ENCODE measurements at places on chromosomes 1 and 21.

DNA sequence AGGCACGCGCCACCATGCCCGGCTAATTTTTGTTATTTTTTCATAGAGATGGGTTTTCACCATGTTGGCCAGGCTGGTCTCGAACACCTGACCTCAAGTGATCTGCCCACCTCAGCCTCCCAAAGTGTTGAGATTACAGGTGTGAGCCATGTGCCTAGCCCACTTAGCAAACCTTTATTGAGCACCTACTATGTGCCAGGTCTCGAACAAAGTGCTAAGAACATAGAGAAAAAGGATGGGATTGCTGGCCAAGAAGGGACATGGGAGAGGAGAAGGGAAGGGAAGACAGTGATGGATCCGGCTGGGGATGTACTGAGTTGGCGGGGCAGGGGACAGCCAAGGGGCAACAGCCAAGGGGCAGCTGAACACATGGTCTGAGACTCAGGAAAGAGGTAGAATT is 55.6 kb upstream of the RPL11 start:
- no peak for DNase-seq

DNA sequence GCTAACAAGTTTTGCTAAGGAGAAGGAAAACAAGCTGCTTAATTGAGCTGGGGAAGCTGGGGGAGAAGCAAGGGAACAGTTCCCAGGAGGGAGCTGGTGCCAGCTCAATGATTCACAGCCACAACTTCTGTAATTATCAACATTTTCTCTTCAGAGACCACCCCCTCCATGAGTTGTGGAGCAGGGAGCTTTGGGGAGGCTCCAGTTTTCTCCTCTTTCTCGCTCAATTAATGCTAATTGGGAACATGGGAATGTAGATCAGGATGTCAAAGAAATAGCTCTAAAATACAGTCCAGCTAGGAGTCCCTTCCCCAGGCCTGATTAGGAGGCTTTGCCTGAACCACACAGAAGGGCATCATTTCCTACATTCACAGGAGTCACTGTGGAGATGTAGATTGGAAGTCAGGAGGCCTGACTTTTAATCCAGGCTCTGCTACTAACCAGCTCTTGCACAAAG is 12.1 kb upstream of the MNDA start:
- DNase-seq, result no peak

GRCh38 chr1:54125386-54126070 is 27.3 kb downstream of the CDCP2 start:
- no peak for DNase-seq

DNA sequence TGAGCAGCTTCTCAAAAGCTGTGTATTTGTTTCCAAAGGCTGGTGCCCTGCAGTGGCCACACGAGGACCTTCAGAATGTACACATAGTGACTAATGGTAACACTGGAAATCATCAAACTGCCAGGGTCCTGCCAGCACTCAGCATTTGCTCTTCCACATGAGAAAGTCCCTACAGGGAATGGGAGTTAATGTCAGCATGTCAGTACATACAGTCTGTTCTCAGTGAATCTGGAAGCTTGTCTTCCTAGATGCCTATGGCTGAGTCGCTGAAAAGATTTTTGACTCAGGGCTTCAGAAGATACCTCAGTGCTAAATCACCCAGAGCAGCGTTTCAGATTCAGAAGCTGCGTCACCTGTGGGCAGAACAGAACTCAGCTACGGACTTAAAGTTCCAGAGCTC is 108.2 kb downstream of the CDC7 start:
- DNase-seq, result no peak

DNA sequence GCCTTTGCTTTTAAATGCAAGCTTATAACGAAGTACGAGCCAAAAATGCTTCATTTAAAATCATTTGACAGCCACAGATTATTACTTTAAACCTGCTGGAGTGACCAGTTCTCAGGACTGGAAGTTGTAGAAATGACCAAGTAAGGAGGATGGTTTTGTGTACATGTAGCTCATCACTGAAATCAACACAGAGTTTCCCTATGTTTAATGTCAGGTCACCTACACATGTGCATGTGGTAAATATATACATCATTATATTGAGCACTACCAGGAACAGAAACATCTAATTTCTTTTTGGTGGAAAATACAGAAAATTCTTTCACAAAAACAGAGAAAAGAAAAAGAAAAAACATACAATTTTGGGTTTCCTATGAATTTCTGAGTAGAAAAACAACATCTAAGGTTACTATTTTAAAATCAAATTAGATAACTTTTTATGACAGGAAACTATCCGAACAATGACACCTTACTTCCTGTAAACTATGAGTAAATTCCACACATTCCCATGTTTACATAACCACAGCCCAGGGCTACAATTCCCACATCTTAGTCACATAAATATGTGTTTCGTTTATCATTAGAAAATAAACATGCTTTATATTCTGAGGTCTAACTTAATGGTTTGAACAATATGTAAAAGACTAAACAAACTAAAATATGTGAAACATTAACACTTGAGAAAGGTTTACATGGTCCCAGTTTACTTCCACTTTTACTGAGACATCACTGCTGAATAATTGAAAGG is 73.6 kb downstream of the ZNF281 start:
- DNase-seq, result no peak

DNA sequence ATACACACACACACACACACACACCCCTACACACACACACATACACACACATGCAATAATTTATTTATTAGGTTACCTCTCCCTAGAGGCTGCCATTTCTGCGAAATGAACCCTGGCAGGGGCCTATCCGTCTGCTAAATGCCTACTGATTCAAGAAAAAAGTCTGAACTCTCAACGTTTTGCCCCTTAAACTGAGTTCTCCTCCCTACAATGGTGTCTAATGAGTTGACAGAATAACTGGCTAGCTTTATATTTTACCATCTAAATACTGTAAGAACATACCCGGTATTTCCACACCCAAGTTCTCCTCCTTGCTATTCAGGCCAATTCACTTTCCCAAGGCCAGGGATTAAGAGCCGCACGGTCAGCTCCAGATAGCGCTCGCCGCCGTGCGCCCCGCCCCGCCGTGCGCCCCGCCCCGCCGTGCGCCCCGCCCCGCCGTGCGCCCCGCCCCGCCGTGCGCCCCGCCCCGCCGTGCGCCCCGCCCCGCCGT is 339 bp upstream of the RNPC3 start:
- DNase-seq, result no peak

DNA sequence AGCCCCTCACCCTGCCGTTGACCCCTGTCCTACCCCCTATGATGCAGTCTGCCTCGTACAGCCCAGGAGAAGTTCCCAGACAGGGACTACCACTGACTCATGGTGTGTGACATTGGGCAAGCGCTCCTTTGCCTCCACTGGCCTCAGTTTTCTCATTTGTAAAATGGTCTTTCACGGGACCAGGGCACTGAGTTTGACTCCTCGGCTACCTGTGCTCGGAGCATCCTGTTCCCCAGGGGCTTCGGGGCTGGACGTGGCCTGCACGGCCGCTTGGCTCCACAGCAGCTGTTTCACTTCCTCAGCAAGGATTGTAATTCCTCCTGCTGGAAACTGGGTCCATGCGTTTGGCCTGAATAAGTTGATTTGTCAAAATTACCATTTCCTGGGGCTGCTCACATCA is 277.3 kb downstream of the MATN1 start:
- DNase-seq, result no peak

GRCh38 chr1:8031176-8031785 is 5.2 kb upstream of the ERRFI1 start:
- no peak for DNase-seq

GRCh38 chr1:231286603-231287002 is 45.6 kb downstream of the GNPAT start:
- DNase-seq, result no peak

DNA sequence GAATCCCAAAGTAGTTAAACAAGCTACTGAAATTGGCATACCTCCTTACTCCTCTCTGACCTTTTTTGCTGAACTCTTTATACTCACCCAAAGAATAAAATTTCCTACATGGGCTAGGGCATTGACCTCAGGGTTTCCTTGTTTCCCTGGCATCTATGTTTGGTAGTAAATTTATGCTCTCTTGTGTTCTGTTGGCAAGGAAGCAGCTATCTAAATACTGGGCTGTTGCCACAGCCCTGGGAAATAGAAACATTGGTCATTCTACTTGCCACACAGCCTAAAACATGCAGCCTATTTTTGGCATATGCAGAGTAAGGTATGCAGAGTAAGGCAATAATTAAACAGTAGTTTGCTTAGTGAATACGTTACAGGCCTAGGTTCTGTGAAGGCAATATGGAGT is 351.4 kb downstream of the HLX start:
- DNase-seq, result no peak

GRCh38 chr1:201319631-201320030 is 36.3 kb downstream of the PKP1 start:
- DNase-seq, result no peak

DNA sequence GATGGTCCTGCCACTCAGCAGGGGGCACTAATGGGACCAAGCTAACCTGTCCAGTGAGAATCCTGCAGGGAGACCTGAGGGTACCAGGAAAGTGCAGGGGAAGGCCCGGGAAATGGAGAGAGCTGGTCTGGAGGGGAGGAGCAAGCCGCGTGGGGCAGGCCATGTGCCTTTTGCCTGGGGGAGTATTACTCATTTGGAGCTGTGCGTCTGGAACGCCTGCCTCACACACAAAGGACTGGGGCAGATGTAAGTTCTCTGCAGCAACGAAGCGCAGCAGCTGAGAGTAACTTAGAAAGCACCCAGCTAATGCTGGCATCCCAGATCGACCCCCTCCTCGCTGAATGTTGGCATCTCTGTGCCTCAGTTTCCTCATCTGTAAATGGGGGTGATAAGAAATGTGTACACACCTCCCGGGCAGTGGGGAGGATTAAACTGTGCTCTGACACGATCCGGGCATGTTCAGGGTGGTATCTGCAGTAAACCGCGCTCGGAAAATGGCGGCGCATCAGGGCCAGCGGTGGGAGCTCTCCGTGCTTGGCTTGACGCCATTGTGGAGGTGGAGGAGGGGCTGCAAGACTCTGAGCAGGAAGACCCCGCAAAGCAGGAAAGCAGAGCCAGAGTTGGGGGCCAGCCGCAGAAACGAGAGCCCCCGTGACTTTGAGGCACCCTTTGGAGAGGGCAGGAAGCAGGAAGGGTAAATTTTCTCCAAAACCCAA is 212.5 kb downstream of the NPHP4 start:
- no peak for DNase-seq

GRCh38 chr1:49048188-49048587 is 271.5 kb upstream of the BEND5 start:
- DNase-seq, result no peak

DNA sequence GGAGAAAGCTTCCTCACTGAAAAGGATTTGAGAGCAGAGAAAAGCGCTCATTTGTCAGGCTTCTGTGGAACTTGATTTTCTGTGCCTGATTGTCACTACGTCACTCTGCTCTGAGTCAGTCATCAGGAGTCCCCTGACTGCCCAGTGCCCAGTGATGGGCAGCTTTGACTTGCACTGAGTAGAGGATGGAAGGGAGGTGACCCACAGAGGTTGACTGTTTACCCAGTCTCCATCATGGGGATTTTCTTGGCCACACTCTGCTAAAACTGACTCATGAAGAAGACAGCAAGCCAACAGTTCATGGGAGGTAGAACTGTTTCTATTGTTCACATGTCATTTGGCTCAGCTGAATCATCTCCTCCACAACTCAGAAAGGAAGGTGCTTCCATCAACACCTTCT is 82.1 kb upstream of the DUSP10 start:
- DNase-seq, result no peak

- no peak for DNase-seq
Measured at GRCh38 chr1:33828654-33829053, 35.2 kb upstream of the HMGB4 start.

DNA sequence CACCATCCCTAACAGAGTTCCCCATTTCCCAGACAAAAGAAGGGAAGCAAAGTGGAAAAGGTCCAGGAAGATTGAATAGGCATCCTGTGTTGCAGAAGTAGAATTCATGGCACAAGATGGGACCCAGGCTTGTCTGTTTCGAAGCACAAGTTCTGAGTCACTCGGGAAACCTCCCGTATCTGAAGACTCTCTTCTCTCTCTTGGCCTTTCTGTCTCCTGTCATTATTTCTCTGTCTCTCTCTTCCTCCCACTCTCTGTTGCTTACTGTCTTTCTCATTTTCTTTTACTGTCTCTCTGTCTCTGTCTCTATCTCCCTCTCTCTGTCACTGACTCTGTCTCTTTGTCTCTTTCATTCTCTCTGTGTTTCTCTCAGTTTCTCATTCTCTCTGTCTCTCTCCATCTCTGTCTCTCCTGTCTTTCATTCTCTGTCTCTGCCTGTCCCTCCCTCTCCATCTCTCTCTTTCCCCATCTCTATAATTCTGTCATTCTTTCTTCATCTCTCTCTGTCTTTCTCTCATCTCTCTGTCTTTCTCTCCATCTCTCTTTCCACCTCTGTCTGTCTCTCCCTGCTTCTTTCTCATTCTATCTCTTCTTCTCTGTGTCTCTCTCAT is 23.7 kb downstream of the RNF187 start:
- no peak for DNase-seq

GRCh38 chr1:165849353-165850133 is 22.1 kb downstream of the UCK2 start:
- DNase-seq, result no peak

DNA sequence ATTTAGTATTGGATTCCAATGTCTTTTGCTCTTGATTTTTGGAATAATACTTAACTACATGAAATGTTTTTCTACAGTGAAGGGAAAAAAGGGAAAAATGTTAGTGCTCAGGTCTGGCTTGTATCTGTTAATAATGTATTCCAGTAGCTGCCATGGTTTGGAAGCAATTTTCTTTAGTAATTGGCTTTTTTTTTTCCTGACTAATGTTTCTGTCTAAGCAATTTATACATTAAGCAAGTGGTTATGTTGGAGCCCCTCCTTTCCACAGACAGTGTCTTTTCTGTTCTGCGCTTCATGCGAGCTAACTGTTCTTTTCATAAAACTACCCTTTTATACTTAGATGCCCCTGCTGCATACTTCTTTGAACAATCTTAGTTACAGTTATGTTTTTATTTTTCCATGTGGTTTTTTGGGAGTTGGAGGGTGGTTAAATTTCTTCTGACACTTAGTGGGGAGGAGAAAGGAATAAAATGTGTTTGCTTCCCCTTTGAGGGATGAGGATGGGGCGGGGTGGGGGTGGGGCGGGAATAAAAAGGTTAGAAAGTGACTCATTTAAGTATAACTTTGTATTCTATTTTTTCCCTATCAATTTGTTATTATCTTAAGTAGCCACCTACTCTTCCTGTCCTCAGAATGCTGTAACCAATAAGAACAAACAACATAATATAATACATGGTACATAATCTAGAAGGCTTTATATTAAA is 83.1 kb downstream of the CLIC4 start:
- no peak for DNase-seq

DNA sequence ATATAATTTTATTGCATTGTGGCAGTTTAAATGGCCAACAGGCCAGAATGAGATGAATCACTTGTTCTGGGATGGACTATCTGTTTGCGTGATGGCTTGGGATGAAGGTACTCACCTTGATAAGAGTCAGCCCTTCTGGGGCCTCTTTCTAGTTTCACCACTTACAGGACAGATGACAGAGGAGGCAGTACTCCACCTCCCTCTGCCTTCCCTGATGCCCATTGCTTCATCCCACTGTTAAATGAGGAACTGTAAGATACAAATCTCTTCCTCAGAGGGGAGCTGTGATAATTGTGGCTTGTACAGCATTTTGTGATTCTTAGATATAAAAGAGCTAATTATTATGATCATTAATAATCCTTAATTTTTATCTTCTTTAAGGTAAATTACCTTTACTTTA is 3.7 kb upstream of the TCHH start:
- no peak for DNase-seq

GRCh38 chr1:89978755-89979154 is 16.2 kb upstream of the ZNF326 start:
- no peak for DNase-seq

GRCh38 chr1:226432586-226433340 is 24.9 kb upstream of the PARP1 start:
- DNase-seq, result no peak

Data from activated effector memory CD4-positive, alpha-beta T cell treated with Interleukin-2 at 50 U/mL for 16 hours (primary cell).